ENCODE measurements at places on chromosomes 1 and 21. TPM values are rescaled to one million over a fixed set of nuclear protein-coding genes. Genes with fewer than 3 reads are reported as not detected.
A peak's percentile ranks its signal among the peaks of the same experiment; 100 is the strongest.

GRCh38 chr1:207398986-207399385, 55.1 kb upstream of the CR2 start:
- H3K27me3 ChIP-seq = peaks cover 7% of the 10 kb centered on the region
- DNase-seq = no peak
- no peak overlapping the region for H3K27ac ChIP-seq
- H3K36me3 ChIP-seq = no peaks in the 10 kb centered on the region

- H3K4me1 ChIP-seq = no peaks in the 10 kb centered on the region
- no peak overlapping the region for H3K4me3 ChIP-seq
- no peak overlapping the region for H3K27ac ChIP-seq
- peaks cover 50% of the 10 kb centered on the region for H3K27me3 ChIP-seq
These were observed 158.3 kb upstream of the CACNA1E start for GRCh38 chr1:181324797-181325616.

- H3K27ac ChIP-seq = no peak overlapping the region
- H3K27me3 ChIP-seq = no peaks in the 10 kb centered on the region
- no peak for DNase-seq
- peaks cover 5% of the 10 kb centered on the region for H3K36me3 ChIP-seq
These were observed 9.9 kb upstream of the LDLRAD1 start for GRCh38 chr1:54027848-54028247.

DNA sequence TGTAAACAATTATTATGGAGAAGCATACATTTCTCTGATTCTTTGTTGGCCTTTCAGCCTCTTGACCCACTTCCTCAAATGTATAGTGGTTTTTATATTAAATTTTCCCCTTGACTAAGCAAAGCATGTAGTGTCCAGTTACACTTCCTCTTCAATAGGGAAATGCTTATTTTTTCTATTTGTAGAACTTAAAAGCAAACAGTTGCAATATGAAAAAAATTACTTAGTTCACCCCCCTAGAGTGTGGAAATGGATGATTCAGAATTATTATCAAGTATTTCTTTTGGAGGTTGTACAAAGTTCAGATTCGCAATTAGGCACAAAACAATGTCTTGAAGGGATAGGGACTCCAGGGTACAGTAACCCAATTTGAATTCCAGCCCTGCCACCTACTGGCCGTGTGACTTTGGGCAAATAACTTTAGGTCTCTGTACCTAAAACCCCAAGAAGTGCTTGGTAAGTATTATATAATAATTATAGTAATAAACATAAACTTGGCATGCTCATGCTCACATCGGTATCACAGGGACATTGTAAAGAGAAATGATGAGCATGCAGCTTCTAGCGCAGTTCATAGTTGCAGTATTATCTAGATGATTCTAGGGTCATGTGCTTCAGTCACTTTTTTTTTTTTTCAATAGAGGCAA, 28.6 kb upstream of the IFNGR2 start:
- H3K27me3 ChIP-seq = no peaks in the 10 kb centered on the region
- DNase-seq = peak; percentile 61
- H3K4me3 ChIP-seq = no peak overlapping the region
- H3K4me1 ChIP-seq = peaks cover 6% of the 10 kb centered on the region

GRCh38 chr1:107414550-107414949, 273.7 kb downstream of the NTNG1 start:
- H3K27me3 ChIP-seq = no peaks in the 10 kb centered on the region
- no peak overlapping the region for H3K4me3 ChIP-seq
- peaks cover 4% of the 10 kb centered on the region for H3K4me1 ChIP-seq
- no peak overlapping the region for H3K27ac ChIP-seq
- DNase-seq = no peak
- H3K36me3 ChIP-seq = no peaks in the 10 kb centered on the region

- H3K27ac ChIP-seq = no peak overlapping the region
- H3K27me3 ChIP-seq = no peaks in the 10 kb centered on the region
- no peaks in the 10 kb centered on the region for H3K4me1 ChIP-seq
These were observed 54.9 kb upstream of the RAP1GAP start for GRCh38 chr1:21724098-21724497.

GRCh38 chr1:84603941-84604830, 29.9 kb upstream of the CTBS start:
- H3K27ac ChIP-seq = no peak overlapping the region
- no peaks in the 10 kb centered on the region for H3K36me3 ChIP-seq
- DNase-seq = peak; percentile 21

ESPN gene
- not detected for total RNA-seq

- H3K4me3 ChIP-seq = no peak overlapping the region
- no peak overlapping the region for H3K27ac ChIP-seq
- no peak for DNase-seq
- no peaks in the 10 kb centered on the region for H3K36me3 ChIP-seq
- peaks cover 2% of the 10 kb centered on the region for H3K27me3 ChIP-seq
- no peaks in the 10 kb centered on the region for H3K4me1 ChIP-seq
These were observed 178.4 kb downstream of the PSMG1 start for GRCh38 chr21:39004634-39005501.

DNA sequence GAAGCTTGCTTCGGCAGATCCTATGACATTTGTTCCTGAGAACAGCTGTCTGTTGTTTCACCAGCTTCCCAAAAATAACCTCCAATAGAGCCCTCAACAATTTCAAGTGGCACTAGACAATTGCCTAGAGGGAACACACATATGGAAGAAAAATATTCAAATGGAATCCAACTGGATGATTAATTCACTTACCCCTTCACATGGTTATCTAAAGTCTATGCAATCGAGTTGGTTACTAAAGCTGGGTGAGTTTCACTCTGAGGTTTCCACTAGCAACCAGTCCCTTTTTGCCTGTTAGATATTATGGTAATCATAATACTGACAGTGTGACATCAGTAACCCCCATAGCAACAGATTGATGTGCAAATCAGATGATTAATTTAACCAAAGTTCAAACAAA, at the start of gene LEMD1:
Gene LEMD1 (minus strand): TSS at position 259 of the 400 bp plus-strand sequence. CDS start 1,520 bp downstream, outside the sequence.
- H3K27me3 ChIP-seq = no peaks in the 10 kb centered on the region
- peaks cover 60% of the 10 kb centered on the region for H3K4me1 ChIP-seq
- no peak within 1 kb of the TSS for H3K4me3 ChIP-seq

Measured in A673 (cell line).